ENCODE measurements at places on chromosomes 5 and 9. TPM values are rescaled to one million over a fixed set of nuclear protein-coding genes. Genes with fewer than 3 reads are reported as not detected.

- DNase-seq, result no peak
Observed at GRCh38 chr9:113463418-113464285, at the start of gene RGS3. Gene RGS3, plus strand, starts transcription at chr9:113463727. Its CDS starts 76 bp downstream, at chr9:113463803.

DNA sequence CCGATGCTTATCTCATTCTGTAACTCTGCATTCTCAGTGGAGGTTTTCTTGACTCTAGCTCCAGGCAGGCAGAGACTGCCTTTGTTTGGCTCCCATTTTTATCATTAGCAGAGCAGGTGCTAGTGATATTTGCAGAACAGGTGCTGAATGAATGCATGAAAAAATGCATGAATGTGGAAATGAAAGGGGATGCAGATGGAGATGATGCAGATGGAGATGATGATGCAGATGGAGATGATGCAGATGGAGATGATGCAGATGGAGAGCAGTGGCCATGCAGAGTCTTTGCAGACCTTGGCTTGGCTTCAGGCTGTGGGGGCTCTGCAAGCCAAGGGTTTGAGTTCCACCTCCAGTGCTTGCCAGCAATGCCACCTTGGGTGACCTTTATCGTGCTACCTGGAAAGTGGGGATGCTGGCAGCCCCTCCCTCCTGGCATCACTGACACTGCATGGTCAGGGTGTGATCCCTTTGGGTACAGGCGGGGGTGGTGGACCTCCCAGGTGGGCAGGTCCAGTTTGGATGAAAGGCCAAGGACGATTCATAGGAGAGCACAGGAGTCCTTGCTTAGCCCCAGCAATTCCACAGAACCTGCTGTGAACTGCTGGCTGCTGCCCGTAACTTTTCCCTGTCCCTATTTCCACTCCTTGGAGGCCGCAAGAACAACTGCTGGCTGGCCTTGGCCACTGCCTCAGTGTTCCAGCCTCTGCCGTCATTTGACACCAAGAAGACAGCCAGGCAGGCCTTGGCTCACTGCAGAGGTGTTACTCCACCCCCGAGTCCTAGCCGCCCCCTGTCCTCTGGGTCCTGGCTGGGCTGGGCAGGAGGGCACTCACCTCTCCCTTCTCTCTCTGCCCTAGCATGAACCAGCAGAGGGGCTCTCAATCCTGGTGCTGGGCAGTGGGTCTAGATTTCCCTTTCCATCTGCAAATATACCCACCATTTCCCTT lies 33.0 kb downstream of the ERGIC1 start:
- no peak for DNase-seq

The ANKRD20A1 gene
- 1.2 TPM for total RNA-seq

The PCDH1 gene
- 37.4 TPM for total RNA-seq

All from dermis microvascular lymphatic vessel endothelial cell (primary cell).